ACHN (cell line): ENCODE measurements at places on chromosomes 12 and 14.

- DNase-seq: no peak
Measured at GRCh38 chr12:70730675-70731180, 93.5 kb upstream of the PTPRB start.

DNA sequence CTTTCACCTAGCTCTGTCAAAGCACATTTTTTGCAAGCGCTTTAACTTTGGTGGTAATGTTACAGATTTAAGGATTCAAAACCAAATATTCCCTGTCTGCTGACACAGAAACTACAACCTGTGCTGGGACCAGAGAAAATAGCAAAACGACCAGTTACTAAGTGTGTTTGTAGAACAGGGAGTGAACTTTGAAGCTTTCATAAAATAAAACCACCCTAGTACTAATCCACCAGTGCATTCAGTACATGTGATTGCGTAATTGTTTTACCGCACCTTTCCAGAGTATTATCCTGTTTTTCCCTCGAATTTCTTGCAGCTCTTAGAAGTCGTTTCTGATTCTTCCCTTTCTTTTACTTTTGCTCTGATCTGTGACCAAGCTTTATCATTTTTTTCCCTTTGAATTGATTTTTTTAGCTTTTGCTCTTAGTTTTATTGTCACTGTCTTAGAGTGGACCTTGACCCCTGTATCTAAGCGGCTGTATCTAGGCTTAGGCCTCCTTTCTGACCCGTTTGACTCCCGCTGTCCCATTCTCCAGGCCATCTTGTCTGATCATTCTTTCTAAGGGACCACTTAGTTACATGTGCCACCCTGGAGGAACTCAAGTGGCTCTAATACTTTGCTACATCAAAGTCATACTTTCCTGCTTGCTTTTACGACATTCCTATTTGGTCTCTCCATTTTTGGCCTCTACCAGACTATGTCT, 429.4 kb downstream of the PCNX1 start:
- DNase-seq: no peak

DNA sequence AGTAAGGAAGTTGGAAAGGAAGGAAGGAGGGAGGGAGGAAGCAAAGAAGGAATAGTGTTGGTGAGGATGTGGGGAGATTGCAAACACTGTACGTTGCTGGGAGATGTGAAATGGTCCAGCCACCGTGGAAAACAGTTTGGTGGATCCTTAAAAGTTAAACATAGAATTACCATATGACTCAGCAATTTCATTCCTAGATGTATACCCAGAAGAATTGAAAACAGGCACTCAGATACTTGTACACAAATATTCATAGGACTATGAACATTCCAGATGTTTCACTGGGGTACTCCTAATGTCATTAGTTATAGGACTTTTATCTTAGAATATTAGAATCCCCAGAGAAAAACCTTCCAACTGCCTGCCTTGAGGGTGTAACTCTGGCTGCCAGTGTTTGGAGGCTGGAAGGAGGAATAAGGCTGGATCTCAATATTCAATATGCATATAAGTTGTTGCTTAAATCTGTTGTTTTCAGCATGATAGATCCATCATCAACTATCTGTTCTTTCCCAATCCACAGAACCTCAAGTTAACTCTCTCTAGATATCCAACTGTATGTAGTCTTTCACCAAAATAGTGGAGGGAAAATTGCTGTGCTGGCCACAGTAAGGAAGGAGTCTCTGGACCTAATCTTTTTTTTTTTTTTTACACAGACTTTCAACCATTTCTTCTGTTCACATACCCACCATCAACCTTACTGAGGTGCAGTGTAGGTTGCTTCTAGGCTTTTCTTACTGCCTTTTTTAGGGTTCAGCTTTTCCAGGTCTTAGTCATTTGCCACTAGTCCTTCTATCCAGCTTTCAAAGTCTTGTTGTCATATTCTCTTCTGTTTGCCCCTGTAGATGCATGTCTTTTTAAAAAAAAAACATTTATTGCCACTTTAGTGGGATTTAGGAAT, 94.5 kb downstream of the DNAI7 start:
- no peak for DNase-seq

DNA sequence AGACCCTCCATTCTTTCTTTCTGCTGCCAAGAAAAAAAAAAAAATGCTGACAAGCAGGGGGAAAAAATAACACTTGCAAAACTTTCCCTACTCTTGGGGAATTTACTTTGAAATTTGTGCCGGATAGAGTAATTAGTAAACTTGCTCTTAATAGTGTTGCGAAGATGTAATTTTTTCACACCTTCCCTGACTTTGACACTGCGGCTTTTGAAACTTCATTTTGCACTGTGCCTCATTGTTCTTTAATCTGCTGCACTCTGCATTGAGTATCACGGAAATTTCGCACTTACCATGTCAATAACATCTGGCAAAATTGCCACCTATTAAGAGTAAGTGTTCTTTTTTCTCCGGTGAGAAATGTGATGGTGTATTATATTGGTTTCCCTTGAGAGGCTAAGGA, 596.1 kb downstream of the VRK1 start:
- DNase-seq: no peak

GRCh38 chr12:12153596-12153995, 82.9 kb downstream of the BCL2L14 start:
- no peak for DNase-seq

- DNase-seq: no peak
Measured at GRCh38 chr14:93343266-93343665, 3.7 kb upstream of the COX8C start.

GRCh38 chr12:132014915-132015280, 65.2 kb downstream of the EP400 start:
- peak; percentile 36 for DNase-seq

GRCh38 chr14:100825713-100826331, at the start of gene MEG3:
TSS of gene MEG3 (plus strand) at chr14:100826118.
- DNase-seq: peak; percentile 57

DNA sequence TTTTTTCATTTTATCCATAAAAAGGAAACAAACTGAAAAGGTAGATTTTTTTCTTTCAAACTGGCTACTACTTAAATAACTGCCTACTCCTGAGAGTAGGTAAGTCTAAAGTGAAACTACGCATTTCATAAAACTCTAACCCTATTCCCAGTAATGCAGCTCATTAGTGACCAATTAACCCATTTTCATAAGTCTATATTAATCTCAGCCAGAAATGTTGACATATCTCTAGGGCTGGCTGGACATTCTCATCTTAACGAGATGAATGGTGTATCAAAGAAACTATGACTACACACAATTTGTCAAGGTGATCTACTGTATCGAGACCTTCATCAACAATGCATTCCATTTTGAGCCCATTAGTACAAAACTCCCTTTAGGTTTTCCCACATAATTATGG, 57.2 kb downstream of the EPS8 start:
- no peak for DNase-seq

- no peak for DNase-seq
Measured at GRCh38 chr12:132765361-132765760, 3.7 kb upstream of the ANKLE2 start.

DNA sequence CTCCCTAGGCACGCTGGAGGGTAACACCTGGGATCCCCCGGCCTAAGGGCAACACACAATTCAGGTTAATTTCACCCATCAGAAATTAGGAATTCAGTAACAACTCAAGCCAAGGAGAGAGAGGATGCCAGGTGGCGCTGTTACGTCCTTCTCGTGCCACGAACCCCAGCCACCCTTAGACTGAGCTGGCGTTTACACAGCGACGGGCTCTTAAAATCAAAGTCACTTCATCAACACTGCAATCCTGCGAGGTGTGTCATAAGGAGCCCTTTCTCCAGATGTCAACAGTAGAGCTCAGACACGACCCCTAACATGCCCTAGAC, 110.6 kb upstream of the TMEM132D start:
- DNase-seq: no peak

GRCh38 chr12:113862590-113863454, 103.3 kb downstream of the RBM19 start:
- no peak for DNase-seq

DNA sequence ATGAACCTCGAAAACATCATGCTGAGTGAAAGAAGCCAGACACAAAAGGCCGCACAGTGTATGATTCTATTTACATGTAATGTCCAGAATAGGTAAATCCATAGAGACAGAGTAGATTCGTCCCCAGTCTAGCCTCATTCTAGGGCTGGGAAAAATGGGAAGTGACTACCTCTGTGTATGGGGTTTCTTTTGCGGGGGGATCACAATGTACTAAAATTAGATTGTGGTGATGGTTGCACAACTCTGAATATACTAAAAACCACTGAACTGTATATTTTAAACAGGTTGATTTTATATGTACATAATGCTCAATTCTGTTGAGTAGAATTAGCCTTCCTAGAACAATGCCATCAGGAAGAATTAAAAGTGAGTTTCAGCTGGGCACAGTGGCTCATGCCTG, 6.3 kb upstream of the RILPL2 start:
- DNase-seq: no peak
